ENCODE measurements at places on chromosomes 7 and 10.

- no peak for DNase-seq
Observed at GRCh38 chr7:106069471-106070200, 42.5 kb downstream of the SYPL1 start.

DNA sequence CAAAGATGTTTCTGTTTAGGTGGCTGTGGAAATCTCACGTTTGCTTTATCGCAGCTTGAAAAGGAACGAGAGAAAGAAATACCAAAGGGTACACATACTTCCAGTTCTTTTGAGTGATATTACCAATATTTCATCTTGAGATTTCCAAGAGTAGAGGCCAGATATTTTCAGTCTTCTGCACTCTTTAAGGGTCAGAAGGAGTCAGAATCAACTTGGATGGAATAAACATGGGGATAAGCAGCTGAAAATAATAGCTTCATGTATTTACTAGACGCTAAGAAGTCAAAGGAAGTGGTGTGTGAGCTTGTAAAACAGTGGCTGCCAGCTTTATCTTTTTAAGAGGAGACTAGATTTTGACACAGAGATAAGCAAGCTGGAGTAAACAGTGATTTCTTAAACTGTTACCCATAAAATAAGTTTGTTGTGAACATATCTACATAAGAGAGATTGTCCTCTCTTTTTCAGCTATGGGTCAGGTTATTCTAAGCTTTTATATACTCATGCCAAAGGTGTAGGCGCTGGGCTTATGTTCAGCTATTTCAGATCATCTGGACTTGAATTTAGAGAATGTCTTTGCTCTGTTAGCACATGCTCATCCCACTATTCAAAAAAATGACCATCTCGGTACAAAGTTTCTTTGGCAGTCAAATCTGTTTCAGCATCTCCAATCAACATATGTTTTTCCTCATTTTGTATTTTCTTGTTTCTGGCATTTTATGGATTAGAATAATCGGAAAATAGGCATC is 170.8 kb upstream of the TCF7L2 start:
- no peak for DNase-seq

DNA sequence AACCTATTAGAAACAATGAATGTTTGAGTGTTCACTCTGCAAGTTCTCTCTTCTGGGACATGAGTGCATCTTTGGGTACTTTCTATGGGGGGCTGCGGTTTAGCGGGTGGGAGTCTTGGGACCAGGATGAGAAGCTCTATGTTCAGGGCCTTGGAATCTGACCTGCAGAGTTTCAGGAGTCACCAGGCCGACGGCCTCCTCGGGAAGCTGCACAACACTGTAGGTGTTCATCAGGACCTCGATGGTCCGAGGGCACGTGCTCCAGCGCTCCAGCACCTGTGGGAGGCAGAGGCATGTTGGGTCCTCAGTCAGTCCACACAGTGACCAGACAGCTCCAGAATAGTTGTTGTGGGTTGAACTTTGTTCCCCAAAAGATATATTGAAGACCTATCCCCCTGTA is 8.9 kb upstream of the GBX1 start:
- no peak for DNase-seq

DNA sequence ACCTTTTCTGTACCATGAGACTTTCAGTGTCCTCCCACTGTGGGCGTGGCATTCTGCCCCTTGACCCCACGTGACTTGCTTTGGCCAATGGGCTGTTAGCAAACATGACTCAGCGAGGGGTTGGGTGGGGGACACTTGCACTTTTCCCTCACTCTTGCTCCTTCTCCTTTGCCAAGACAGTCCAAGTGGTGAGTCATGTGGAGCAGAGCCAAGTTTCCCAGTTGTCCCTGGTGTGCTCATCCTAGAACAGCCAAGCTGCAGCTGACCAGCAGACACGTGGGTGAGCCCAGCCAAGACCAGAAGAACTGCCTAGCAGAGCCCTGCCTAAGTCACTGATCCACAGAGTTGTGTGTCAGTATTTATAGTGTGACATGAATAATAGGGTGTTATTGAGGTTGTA is 82.8 kb upstream of the CPXM2 start:
- DNase-seq, result peak; percentile 67

- DNase-seq, result no peak
Observed at GRCh38 chr10:89663144-89663543, 18.1 kb upstream of the PANK1 start.

DNA sequence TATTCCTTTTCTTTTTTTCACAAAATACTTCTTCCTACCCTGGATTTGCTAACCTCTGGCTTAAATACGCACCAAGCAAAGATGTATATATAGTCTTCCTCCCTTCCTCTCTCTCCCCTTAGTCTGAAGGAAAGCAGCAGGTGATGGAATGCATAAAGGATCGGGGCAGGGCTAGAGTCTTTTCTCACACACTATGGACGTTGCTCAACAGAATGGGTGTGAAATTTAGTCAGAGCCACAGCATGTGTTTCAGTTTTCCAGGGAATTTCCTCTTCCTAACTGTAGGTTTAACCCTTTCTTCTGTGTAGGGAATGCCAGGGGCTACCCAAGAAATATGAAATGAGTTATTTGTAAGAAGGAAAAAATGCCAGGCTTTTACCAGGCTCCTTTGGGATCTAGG is 71.4 kb upstream of the NFKB2 start:
- DNase-seq, result no peak

DNA sequence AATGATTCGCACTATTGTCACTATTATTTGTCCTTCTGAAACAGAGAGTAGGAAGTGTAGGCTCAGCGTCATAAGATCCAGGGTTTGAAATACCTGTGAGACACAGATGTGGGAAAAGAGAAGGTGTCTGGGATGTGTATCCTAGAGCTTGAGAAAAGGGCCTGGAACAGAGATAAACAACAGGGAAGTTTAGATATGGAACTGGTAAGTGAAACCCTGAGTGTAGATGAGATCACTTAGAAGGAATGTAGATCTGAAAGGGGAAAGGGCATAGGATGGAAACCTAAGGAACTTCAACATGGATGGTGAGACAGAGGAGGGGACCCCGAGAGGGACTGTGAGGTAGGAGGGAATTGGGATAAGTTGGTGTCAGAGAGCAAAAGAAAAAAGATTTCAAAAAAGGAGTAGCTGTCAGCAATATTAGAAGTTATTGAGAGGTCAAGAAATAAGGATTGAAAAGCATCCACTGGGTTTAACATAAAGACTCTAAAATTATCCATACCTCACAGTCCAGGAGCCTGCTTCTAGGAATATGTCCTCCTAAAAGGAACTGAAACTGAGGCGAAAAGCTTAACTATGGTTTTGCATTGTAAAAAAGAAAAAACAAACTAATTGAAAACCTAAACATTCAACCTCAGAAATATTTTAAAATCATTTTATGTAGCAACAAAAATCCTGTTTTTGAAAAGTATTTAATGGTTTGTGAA is 119.2 kb upstream of the NPVF start:
- no peak for DNase-seq

- no peak for DNase-seq
Observed at GRCh38 chr10:98135222-98135899, 904 bp downstream of the R3HCC1L start.

DNA sequence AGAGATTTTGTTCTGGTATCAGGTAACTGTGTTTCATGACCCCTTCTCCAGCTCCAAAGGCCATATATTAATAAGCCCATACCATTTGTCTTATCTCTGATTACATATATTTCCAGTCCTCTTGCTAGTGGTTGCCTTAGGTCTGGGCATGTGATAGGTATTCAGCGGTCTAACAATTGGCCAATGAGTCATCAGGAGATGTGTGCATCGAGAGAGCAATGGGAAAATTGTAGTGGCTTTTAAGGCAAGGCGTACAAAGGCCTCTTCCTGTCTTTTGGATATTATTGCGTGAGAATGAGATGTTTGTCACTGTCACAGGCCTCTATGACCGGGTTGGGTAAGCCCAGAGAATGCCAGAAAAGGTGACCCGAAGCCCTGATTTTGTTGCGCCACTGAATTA is 38.6 kb upstream of the SFRP5 start:
- peak; percentile 13 for DNase-seq

- no peak for DNase-seq
Observed at GRCh38 chr7:101629171-101629570, at the start of gene MYL10. MYL10 (minus strand) TSS chr7:101629296; CDS start chr7:101629118, 178 bp downstream.

- no peak for DNase-seq
Observed at GRCh38 chr7:51471210-51471980, 154.8 kb upstream of the COBL start.

DNA sequence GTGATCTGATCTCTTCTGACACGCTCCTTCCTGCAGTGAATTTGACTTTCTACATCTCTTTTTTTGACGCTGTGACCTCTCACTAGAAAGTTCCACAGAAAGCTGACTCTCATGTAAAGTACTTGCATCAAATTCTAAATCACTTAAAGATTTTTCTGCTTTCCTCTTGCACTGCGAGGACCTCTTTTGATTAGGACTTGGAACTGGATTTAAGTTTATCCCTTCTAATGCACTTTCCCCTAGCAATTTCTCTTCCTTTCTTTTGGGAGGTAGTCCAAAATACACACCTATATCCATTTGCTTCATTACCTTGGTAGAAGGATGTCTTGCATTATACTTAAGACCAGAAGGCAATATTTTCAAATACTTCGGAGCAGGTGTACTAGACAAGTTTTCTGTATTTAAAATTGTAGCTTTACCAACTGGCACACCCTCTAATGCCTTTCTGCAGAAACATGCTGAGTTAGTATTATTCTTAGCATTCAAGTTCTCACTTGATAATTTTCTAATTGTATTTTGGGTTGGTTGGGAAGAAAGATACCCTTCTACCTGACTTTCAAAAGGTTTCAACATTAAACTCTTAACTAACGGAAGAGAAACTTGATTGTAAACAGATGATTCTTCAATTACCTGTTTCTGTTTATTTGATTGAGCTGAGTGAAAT is 4.6 kb downstream of the DCLRE1A start:
- DNase-seq, result no peak

DNA sequence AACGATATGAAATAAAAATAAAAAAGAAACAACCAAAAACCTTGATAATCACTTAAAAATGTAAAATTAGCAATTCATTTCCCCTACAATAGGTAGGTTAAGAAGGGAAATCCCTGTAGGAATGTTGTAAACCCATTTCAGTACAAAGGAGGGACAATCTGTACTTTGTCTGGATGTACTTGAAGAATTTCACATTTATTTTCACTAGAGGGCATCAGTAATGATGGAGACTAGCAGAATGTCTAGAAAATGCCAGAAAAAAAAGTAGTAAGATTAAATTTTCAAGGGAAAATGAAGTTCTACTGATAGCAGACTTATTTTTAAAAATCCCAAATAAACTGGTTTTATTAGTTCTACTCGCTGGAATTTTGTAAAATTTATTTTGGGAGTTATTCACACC is 209.0 kb upstream of the FZD1 start:
- DNase-seq, result no peak

DNA sequence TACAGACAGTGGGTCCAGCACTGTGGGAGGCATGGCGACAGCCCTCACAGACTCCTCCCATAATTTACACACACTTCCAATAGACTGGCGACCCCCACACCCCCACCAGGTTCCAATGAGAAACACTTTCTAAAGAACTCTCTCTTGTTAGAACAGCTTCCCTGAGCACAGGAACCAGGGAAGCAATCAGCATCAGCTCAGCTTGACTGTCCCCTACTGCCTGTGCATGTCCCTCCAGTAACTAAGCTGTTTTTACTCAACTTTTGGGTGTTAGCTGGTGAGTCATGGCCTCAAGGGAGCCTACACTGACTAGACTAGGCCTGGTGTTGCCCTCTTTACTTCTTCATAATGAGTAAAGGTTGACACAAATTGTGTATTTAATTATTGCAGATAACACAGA is 32.6 kb upstream of the HERPUD2 start:
- peak; percentile 50 for DNase-seq

GRCh38 chr10:21509341-21510240 is 15.9 kb downstream of the SKIDA1 start:
- DNase-seq, result no peak
